Ovary (tissue), 10 donors: ENCODE measurements at places on chromosomes 11 and 22. TPM values are rescaled to one million over a fixed set of nuclear protein-coding genes. Genes with fewer than 3 reads are reported as not detected.

Gene BSX
- total RNA-seq, result not detected

Gene POU2AF3
- total RNA-seq, result 6.7 TPM

Gene OR5A1
- total RNA-seq, result not detected

Gene OR8G1
- not detected for total RNA-seq

Gene RTN3
- total RNA-seq, result 63.4 TPM

Gene OR8A1
- not detected for total RNA-seq

Gene NCR3LG1
- 3.0 TPM for total RNA-seq

Gene MAPK8IP1
- 15.2 TPM for total RNA-seq

Gene PTPMT1
- total RNA-seq, result 39.6 TPM

Gene MUC5B
- total RNA-seq, result 3.1 TPM

Gene ALDH3B1
- 7.4 TPM for total RNA-seq

Gene TMEM191B
- 0.53 TPM for total RNA-seq

Gene KRTAP5-7
- total RNA-seq, result 0.23 TPM

Gene CABP4
- total RNA-seq, result 0.48 TPM

Gene DUSP8
- 10.7 TPM for total RNA-seq

Gene CERK
- 54.4 TPM for total RNA-seq

Gene PEX26
- total RNA-seq, result 33.4 TPM

Gene OR51B4
- 0.63 TPM for total RNA-seq

Gene OR52N4
- total RNA-seq, result 0.74 TPM

Gene FAM89B
- total RNA-seq, result 49.7 TPM

Gene DRD4
- 2.2 TPM for total RNA-seq

Gene OAF
- total RNA-seq, result 66.5 TPM

Gene MAJIN
- total RNA-seq, result 0.46 TPM

Gene LMNTD2
- 1.0 TPM for total RNA-seq

Gene RTN4R
- total RNA-seq, result 2.2 TPM

Gene OR10D3
- total RNA-seq, result not detected

Gene TNNI2
- total RNA-seq, result not detected

Gene OR51I1
- not detected for total RNA-seq

Gene CCND1
- 52.1 TPM for total RNA-seq

Gene SAA1
- 7.5 TPM for total RNA-seq

Gene OR10G7
- not detected for total RNA-seq

Gene EHF
- not detected for total RNA-seq

Gene NUP160
- total RNA-seq, result 32.7 TPM

Gene OR6T1
- total RNA-seq, result not detected

Gene TTLL1
- 10.0 TPM for total RNA-seq

Gene FXYD2
- 6.1 TPM for total RNA-seq

Gene TST
- 42.4 TPM for total RNA-seq

Gene CD3D
- total RNA-seq, result 0.47 TPM

Gene WT1
- 123 TPM for total RNA-seq

Gene POU2AF2
- not detected for total RNA-seq

Gene YWHAH
- total RNA-seq, result 118 TPM

Gene MMP8
- total RNA-seq, result not detected

Gene MEI1
- 1.0 TPM for total RNA-seq

Gene RIBC2
- not detected for total RNA-seq

Gene UCP3
- total RNA-seq, result 1.6 TPM

Gene RIMBP3B
- 0.15 TPM for total RNA-seq

Gene APLNR
- total RNA-seq, result 0.33 TPM

Gene KCNA4
- not detected for total RNA-seq
